Thymus (tissue), 14 donors: ENCODE measurements at places on chromosomes 5 and 9. TPM values are rescaled to one million over a fixed set of nuclear protein-coding genes. Genes with fewer than 3 reads are reported as not detected.

The FOXE1 gene
- polyA plus RNA-seq: 4.4 TPM

The CDO1 gene
- 1.7 TPM for polyA plus RNA-seq

GRCh38 chr9:103991698-103992097 lies 102.4 kb upstream of the SMC2 start:
- no peak for DNase-seq

DNA sequence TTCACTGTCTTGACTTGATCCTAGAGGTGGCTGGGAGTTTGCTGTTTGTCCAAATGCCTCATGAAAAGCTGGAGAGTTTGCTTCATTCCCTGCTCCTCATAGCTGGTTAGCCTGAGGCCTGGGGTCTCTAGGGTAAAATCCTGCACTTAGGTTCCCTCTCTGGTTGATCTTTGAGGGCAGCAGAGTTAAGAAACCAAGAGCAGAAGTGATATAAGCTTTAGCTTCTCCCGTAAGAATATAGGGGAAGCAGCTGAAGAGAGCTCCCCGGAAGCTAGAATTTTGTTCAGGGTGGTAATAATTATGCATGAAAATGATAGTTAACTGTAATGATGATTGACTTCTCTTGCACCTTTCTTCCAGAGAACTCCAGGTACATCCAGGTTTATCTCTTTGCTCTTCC lies 1.4 kb downstream of the FAM53C start:
- DNase-seq: no peak

GRCh38 chr9:87179553-87180340 lies 232.4 kb upstream of the GAS1 start:
- no peak for DNase-seq

The COL23A1 gene
- polyA plus RNA-seq: 2.6 TPM

The PROB1 gene
- polyA plus RNA-seq: 1.0 TPM

- DNase-seq: no peak
These were observed 5.9 kb downstream of the PDLIM7 start for GRCh38 chr5:177491429-177491945.

The RNF208 gene
- polyA plus RNA-seq: 5.3 TPM

DNA sequence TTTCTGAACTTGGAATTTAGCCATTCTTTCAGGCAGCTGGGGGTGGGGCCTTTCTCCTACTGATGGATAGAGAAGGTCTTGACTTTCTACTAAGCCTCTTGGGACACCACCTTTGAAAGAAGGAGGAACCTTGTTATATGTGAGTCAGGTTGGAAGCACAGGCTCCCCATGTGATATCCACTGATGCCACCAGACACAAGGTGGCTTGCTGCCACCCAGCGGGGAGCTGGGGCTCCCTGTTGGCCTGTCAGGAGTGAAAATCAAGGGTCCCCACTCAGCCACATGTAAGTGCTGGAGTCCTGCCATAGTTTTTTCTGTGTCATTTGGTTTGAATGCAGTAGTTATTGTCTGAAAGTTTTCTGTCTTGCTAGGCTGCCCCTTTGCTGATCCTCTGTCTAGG lies 252.4 kb upstream of the NFIL3 start:
- DNase-seq: no peak

DNA sequence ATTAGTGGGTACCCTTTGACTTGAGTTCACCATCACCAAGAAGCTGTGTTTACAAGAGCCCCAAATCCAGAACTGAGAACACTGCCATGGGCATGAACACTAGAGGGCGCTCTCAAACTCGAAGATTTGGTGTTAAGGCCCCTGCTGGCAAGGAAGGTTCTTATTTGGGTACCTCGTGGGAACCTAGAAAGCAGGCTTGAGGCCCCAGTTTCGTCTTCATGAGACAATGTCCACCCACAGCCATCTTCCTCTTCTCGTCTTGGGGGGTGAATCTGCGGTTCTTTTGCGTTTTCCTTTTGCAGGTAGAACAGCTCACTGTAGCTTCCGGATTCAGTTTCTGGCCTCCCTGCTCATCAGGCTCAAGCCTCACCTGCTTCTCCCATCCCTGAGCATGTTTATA lies 184.0 kb downstream of the SEMA5A start:
- no peak for DNase-seq

GRCh38 chr5:157382996-157383800 lies 76.8 kb upstream of the NIPAL4 start:
- no peak for DNase-seq

DNA sequence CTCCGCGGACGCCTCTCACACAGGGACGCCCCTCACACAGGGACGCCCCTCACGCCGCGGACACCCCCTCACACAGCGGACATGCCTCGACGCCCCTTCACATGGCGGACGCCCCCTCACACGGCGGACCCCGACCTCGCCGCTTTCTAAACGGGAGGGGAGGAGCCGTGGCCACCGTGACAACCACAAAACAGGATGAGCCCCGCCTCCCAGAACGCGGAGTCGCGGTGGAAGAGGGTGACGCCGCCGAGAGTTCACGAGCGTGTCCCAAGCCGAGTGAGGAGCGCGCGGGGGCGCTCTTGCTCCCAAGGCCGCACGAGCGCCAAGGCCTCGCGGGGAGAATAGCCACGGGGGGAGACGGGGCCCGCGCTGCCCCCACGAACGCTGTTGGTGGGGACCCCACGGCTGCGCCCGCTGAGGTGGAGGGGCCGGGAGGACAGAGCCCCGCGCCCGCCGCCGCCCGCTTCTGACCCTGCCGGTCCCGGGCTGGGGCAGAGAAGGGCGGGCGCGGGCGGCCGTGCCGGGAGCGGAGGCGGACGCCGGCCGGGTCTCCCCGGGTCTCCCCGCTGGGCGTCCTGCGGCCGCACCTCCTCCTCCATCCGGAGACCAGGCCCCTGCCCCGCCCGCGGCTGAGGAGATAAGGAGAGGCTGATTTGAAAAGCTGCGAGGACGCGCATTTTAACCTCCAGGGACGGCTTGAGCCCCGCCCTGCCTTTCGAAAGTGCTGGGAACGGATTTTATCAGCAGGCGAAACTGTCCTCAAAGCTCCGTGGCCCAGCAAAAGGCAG lies 3.9 kb upstream of the NKD2 start:
- no peak for DNase-seq

DNA sequence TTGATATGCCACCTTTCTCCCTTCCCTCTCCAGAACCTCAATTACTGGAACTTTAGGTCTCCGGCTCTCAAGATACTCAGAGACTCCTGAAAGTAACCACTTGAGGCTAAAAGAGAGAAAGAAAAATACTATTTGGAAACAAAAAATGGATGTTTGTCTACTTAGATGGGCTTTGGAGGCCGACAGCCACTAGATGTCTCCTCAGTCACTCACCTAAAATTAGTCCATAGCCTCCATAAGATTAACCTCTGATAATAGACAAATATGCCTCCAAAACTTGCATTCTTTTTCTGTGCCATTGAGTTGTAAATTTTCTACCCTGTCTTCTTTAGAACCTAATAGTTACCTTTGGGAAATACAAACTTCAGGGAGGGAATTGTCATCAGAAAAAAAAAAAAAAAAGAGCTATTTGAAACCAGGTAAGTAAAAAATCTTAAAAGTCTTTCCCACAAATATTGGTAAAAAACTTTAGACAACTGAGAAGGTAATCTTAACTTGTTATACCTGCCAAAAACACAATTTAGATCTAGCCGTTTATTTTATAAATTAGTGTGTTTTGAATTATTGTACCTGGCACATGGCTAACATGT lies 11.2 kb upstream of the PCDH1 start:
- no peak for DNase-seq

GRCh38 chr5:138391859-138392386 lies 39.4 kb downstream of the KDM3B start:
- DNase-seq: no peak

DNA sequence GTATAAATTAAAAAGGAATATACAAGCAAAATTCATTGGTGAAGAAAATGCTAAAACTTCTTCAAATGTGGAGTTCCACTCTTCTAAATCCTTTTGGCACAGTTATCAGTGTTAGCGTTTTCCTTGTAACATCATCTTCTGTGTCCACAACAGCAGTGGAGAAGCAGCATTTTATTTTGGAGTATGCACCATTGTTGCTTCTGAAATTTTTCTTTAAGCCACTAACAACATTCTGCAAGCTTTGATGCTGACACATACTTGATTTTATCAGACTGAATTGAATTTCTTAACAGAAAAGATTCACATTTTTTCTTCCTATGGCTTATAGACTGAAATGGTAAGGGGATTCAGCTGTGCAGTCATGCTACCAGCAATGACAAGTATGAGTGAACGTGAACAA lies 60.8 kb upstream of the PTGER4 start:
- no peak for DNase-seq

DNA sequence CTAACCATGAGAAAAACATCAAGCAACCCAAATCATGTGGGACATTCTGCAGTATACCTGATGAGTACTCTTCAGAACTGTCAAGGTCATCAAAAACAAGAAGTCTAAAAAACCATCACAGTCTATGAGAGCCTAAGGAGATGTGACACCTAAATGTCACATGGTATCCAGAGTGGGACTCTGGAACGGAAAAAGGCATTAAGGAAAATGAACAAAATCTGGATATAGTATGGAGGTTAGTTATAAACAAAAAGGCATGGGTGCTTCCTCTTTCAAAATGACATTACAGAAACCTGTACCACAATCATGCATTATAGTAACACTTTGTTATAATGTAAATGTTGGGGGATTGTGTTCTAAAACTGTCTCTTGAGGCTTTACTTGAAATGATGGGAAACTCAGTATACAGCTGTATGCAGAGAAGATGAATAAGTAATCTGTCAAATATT lies 47.4 kb downstream of the PRKACG start:
- no peak for DNase-seq

DNA sequence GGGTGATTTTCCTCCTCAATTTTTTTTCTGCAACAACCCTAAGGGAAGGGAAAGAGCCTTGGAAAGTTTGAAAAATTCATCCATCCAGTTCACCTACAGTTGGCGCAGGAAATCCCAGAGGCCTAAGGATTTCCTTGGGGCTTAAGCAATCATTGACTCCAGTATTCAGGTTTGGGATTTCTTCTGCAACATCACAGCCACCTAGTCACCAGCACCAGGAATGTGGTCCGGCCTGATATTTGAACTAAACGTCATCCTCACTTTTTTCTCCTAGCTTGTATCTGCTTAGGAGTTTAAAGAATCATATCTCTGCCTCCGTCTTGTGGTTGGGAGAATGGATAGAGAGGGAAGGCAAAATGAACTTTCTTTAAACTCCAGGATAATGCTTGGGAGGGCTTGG lies 20.2 kb upstream of the TLE4 start:
- no peak for DNase-seq

DNA sequence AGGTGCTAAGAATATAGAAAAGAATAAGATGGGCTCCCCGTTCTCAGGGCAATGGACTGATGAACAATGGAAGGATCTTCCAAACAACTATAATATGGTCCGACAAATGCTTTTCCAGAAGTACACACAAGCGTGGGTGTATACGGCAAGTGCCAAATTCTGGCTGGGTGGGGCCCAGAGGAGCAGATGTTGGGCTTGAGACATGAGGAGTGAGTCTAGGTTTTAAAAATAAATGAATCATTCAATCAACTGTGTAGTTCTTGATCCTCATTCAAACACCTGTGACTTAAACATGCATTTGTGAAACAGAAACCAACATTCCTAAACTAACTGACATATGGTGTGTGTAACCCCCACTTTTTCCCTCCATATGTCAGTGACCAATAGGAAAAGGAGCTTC lies 47.9 kb downstream of the MFAP3 start:
- no peak for DNase-seq

The NUTM2G gene
- polyA plus RNA-seq: 0.02 TPM

The SLC6A7 gene
- polyA plus RNA-seq: 0.07 TPM
